ENCODE measurements at places on chromosomes 1 and 21.

- DNase-seq, result peak; percentile 11
Measured at GRCh38 chr1:17289721-17290120, 18.3 kb upstream of the PADI4 start.

GRCh38 chr1:228009116-228009827 is 2.5 kb downstream of the WNT3A start:
- DNase-seq, result no peak

GRCh38 chr1:221716713-221717484 is 25.0 kb downstream of the DUSP10 start:
- DNase-seq, result no peak

- DNase-seq, result no peak
Measured at GRCh38 chr1:54354899-54355298, 51.3 kb downstream of the SSBP3 start.

- DNase-seq, result no peak
Measured at GRCh38 chr1:197862671-197863070, 39.8 kb upstream of the C1orf53 start.

DNA sequence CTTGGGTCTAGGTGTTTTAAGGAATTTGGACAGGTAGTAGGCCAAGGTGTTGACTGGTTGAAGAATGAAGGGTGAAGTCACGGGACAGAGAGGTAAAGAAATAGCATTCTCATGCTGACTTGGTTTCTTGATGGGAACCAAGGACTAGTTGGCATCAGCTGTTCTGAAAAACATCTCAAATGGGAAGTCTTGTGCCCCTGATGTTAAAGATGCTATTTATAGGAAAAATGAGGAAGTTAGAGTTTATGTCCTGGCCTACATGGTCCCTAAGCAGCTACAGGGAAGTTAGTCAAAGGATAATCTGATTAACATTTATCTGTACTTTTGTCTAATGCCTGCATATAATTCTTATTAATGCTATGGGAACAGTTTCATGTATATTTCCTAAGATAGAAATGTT is 262.4 kb downstream of the HHIPL2 start:
- DNase-seq, result no peak

DNA sequence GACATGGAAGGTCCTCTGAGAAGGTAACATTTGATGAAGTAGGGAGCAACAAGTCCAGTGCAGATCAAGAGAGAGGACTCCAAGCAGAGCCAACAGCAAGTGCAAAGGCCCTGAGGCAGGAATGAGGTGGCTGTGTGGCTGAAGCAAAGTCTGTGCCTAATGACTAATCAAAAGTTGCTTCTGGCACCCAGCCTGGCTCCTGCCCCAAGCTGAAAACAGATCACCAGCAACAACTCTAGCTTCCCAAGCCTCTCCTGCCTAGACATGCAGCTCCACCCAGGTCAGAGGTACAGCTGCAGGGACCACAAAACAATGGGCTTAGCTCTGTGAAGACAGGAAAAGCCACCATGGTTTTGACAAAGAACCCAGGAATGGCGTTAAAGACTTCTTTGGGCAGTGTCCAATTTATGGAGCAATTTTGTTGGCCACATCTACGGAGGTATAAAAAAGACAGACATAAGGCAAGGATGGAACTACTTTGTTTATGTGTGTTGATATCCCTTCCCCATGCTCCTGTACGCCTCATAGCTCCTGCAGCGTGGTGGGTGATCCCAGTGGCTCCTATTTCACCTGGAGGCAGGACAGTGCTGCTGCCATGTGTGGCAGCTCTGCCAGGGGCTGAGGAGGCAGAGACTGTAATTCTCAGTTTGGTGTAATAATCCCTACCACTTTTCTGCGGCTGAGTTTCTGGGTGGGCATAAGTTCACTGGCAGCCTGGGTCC is 26.4 kb upstream of the IGSF3 start:
- DNase-seq, result peak; percentile 23

GRCh38 chr1:26574719-26575251 is 45.2 kb downstream of the RPS6KA1 start:
- DNase-seq, result no peak

DNA sequence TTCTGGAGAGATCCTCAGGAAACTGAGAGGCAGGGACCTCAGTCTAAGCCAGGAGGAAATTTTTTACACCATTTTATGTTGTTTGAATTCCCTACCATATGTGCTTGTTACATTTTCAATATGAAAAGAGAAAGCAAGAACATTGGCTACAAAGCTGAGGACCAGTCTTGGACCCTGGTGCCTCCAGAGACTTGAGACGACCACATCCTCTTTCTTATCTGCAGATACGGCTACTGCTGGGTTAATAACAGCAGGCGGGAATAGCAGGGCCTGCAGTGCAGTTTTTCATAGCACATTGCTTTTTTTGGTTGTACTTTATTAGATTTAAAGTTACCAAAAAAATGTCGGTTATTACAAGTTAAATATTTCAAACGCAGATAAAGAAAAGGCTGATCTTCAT is 3.9 kb downstream of the KDM4A start:
- DNase-seq, result no peak

GRCh38 chr21:16589006-16589898 is 859.5 kb downstream of the USP25 start:
- DNase-seq, result no peak

DNA sequence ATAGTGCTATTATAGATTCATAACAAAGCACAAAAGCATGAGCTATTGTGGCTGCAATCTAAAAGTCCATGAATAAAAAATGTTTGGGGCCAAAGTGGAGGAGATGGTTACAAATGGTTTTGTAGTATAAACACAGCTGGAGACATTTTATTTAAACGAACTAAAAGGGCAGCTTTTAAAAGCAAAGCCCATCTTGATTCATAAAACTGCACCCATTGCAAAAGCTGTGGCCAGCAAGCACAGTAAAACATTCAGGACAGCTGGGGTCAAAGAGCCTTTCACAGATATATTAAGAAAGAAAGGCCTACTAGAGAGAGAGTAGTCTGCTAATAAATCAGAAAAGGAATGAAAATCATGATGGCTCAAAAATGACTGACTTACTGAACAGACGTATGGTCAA is 520.8 kb downstream of the NUF2 start:
- DNase-seq, result no peak

GRCh38 chr21:17045214-17045853 is 467.5 kb upstream of the CXADR start:
- DNase-seq, result peak; percentile 15

- no peak for DNase-seq
Measured at GRCh38 chr1:77012066-77012465, 144.8 kb downstream of the ST6GALNAC5 start.
